ENCODE measurements at places on chromosomes 16 and 17. TPM values are rescaled to one million over a fixed set of nuclear protein-coding genes. Genes with fewer than 3 reads are reported as not detected.

The TEX19 gene
- total RNA-seq, result not detected

The TBC1D3H gene
- total RNA-seq, result not detected

The LPO gene
- not detected for total RNA-seq

The MEIOC gene
- not detected for total RNA-seq

The KRTAP1-5 gene
- total RNA-seq, result 0.60 TPM

The SGCA gene
- total RNA-seq, result 5.2 TPM

The CNGB1 gene
- total RNA-seq, result not detected

The SMIM36 gene
- total RNA-seq, result not detected

The ATP2A3 gene
- 11.1 TPM for total RNA-seq

The HSD17B2 gene
- not detected for total RNA-seq

The CA10 gene
- total RNA-seq, result not detected

The KRT9 gene
- total RNA-seq, result not detected

The ZP2 gene
- total RNA-seq, result not detected

The C16orf86 gene
- total RNA-seq, result 31.0 TPM

GRCh38 chr16:28321700-28322411 is 29.5 kb downstream of the SBK1 start:
- no peak for DNase-seq

- no peak for DNase-seq
Observed at GRCh38 chr17:17159571-17159970, 46.6 kb downstream of the PLD6 start.

DNA sequence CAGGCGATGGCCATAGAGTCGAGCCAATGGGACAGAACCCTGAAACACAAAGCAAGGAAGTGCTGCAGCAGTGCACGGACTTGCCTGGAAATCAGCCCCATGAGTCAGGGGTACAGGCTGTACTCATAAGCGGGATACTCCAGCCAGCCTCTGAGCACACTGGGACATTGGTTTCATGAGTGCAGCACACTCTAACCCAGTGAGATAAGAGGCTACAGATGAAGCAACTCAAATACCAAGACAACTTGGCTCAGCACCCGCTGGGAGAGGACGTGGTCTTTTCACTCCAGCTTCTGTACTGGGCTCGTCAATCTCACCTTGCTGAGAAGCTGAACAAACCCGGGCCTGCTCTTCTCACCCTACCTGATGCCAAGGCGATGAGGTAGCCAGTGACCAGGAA is 98.2 kb downstream of the AXIN2 start:
- no peak for DNase-seq

GRCh38 chr16:27759967-27760788 is 210.2 kb downstream of the KATNIP start:
- DNase-seq, result no peak

- no peak for DNase-seq
Observed at GRCh38 chr16:49003992-49004391, 277.6 kb downstream of the CBLN1 start.

GRCh38 chr17:32283745-32284201 is 18.1 kb downstream of the RHBDL3 start:
- DNase-seq, result no peak

GRCh38 chr17:74386386-74386785 is 19.1 kb downstream of the GPR142 start:
- no peak for DNase-seq

- no peak for DNase-seq
Observed at GRCh38 chr16:1044460-1045309, 27.9 kb upstream of the SSTR5 start.

- DNase-seq, result no peak
Observed at GRCh38 chr17:32810690-32811089, 66.2 kb downstream of the MYO1D start.

DNA sequence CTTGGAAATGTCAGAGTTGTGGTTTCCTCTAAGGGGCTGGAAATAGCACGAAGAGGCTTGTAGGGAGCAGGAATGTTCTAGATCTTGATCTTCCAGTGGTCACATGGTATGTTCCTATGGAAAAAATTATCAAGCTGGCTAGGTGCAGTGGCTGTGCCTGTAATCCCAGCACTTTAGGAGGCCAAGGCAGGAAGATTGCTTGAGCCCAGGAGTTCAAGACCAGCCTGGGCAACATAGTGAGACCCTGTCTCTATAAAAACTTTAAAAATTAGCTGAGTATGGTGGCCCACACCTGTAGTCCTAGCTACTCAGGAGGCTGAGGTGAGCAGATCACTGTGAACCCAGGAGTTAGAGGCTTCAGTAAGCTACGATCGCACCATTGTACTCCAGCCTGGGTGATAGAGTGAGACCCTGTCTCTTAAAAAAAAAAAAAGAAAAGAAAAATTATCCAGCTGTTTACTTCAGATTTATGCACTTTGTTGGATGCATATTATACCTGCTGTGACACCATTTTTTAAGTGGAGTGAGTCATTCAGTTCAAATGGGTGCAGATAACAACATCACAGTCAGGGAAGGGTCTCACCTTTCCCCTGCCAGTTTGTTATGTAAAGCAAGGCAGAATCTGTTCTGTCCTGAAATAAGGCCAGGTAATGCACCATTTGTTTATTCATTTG is 65.7 kb upstream of the LYRM9 start:
- no peak for DNase-seq

- DNase-seq, result no peak
Observed at GRCh38 chr16:1364510-1364909, 12.8 kb downstream of the GNPTG start.

GRCh38 chr16:68265078-68265920 is 973 bp downstream of the SLC7A6 start:
- peak; percentile 57 for DNase-seq

- DNase-seq, result no peak
Observed at GRCh38 chr17:62670202-62670821, 42.8 kb downstream of the MRC2 start.

DNA sequence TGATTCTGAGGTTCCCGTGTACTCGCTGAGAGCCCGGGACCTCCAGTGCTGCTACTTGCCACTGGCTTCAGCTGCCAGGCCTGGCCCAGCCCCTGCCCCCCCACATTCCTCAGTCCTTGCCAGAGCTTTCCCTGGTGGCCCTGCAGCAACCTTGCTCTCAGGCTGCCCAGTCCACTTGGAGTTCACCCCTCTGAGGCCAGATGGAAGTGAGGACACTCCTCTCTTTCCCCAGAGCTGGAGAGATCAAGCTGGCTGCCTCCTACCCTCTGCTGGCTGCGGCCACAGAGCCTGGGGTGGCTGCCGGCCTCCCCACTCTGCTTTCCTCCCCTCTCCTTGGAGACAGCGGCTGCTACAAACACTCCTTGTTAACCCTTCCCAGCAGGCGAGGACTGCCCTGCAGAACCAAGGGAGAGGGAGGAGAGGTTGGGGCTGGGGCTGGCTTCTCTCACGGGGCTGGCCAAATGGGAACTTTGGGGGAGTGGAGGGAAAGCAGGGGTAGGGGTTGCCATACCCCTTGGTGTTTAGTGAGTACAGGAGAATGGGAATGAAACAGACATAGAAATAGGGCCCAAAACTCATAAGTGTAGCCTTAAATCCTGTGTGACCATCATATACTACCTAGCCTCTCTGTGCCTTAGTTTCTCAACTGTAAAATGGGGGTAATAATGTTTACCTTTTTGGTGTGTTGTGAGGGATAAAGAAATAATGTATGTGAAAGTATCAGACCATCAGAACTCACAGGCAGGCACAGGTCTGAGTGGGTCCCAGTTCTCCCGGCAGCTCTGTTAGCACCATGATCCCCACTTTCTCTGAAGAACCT is at the start of gene GAS2L2:
TSS of gene GAS2L2 (minus strand) at position 295 of the 820 bp plus-strand sequence. CDS start 389 bp downstream, outside the sequence.
- DNase-seq, result no peak

- DNase-seq, result no peak
Observed at GRCh38 chr17:77253611-77254051, 112.9 kb downstream of the SEC14L1 start.

DNA sequence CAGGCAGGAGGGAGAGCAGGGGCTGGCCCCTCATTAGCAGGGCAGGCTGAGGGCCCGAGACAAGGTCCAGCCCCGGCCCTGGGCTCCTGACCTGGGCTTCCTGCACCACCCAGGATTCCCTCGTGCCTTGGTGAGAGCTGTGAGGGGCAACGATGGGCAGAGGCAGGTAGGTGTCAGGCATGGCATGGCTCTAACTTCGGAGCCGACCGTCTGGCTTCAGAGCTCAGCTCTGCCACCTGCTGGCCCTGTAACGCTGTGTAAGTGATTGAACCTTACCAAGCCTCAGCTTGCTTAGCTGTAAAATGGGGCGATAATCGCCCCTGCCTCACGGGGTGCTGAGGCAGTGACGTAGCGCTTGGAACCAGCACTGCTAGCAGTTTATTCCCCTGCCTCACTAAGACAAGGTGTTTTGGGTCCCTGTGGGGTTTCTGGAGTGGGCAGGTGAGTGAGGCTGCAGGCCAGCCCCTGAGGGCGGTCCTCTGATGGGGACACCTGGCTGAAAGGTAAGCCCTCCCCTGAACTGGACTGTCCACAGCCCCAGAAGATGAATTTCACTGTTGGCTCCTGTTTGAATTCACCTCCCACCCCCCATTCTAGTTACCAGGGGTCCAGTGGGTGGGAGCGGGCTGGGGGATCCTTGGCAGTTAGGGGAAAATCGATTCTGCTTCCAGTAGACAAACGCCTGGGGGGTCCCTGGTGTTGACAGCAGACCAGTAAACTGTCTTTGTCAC is 184.8 kb upstream of the GSE1 start:
- no peak for DNase-seq

DNA sequence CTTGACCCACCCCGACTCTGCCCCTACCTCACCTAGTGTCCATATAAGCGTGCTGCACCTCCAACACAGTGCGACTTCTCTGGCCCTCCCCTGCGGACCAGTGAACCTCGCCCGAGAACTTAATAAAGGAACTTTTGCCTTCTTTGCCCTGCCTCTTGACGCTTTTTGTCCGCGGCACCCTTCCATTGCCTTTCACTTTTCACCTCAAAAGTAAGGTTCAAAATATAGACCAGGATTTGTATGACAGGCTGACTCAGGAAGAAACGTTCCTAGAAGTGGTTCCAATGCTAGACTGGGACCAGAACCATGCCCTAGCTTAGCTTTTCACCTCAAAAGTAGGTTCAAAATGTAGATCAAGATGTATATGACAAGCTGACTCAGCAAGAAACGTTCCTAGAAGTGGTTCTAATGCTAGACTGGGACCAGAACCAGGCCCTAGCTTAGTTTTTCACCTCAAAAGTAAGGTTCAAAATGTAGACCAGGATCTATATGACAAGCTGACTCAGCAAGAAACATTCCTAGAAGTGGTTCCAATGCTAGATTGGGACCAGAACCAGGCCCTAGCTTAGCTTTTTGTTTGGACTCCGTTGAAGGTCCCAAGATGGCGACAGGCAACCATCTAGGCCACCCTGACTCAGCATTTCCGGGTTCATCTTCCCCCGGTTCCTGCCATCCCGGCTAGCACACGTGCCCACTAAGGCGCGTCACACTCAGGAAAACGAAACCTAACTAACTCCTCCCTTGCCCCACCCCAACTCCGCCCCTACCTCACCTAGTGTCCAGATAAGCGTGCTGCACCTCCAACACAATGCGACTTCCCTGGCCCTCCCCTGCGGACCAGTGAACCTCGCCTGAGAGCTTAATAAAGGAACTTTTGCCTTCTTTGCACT is 51.0 kb upstream of the TMEM97 start:
- DNase-seq, result no peak

- DNase-seq, result no peak
Observed at GRCh38 chr16:19751478-19752385, 33.7 kb downstream of the IQCK start.

DNA sequence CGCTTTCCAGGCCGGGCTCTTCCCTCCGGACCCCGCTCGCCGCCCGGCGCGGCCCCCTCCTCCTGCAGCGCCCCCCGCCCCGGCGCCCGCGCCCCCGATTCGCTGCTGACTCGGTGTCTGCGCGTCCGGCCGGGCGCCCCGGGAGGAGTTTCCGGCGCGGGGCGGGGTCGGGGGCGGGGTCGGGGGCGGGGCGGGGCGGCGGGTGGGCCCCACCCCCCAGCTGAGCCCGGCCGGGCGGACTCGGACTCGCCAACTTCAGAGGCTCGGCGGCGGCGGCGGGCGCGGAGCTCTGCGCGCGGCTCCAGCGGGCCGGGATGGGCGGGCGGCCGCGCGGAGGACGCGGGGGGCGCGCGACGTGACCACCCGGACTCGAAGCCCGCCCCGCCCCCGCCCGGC is at the start of gene METRNL:
TSS of gene METRNL (plus strand) at position 258 of the 396 bp plus-strand sequence. CDS start 207 bp downstream, outside the sequence.
- DNase-seq, result no peak

DNA sequence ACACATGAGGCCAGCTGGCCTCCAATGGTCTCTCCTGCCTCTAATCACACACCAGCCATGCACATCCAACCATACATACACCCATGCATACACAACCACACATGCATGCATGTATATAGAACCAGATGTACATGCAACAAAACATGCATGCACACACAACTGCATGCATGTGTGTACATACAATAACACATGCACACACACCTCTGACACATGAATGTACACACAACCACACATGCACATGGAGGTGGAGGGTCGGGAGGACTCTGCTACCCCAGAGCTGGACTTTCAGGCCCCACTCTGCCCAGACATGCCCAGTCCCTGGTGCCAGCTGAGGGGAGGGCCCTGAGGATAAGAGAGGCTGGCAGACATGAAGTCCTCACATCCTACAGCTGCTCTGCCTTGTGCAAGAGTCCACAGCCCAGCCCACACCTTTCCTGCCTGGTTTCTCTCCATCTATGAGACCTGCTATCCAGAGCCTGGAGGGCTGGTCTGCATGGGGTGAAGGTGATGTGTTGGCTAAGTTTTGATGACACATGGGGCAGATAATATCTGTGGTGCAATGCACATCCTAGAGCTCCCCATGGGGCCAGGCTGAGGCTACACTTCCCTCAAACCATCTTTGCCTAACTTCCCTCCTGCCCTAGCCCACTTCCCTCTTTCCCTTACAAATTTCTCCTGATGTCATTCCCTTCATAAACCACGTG is 50.9 kb upstream of the SDK2 start:
- DNase-seq, result no peak

- DNase-seq, result no peak
Observed at GRCh38 chr17:48644159-48644558, 18.0 kb upstream of the HOXB9 start.

GRCh38 chr16:58421529-58421928 is 29.3 kb downstream of the GINS3 start:
- DNase-seq, result no peak

- no peak for DNase-seq
Observed at GRCh38 chr16:21056396-21056795, 94.2 kb downstream of the DNAH3 start.

- DNase-seq, result no peak
Observed at GRCh38 chr17:63550817-63551639, 751 bp downstream of the DCAF7 start.

- no peak for DNase-seq
Observed at GRCh38 chr16:22977294-22977697, 163.3 kb downstream of the HS3ST2 start.

DNA sequence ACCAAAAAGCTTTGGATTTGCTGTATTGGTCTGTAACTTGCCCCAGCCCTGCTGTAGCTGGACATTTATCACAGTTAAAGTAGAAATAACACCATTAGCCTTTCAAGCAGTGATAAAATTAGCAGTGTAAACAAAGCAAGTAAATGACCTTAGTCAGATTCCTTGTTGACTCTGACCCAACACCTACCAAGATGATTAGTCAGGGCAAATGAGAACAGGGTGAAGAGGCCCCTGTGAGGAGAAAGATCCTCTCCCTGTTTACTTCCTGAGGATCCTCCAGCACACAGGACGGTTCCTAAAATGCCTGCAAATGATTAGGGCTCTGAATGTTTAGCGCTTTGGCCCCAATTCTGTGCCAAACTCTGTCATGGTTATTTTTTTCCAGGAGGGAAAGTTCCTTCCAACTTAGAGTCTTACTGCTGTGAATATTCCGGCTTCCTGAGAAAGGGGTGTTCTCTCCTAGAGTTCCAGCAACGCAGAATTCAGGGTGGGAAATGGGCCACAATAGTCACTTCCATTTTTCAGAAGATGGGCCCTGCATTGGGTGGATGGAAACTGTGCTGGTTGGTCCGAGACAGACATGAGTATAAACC is 259.0 kb upstream of the MYOCD start:
- DNase-seq, result no peak

Data from tibial nerve (tissue), 4 donors.